ENCODE measurements at places on chromosomes 11 and 22. TPM values are rescaled to one million over a fixed set of nuclear protein-coding genes. Genes with fewer than 3 reads are reported as not detected.

The CEP126 gene
- total RNA-seq, result 0.34 TPM

The RPL27A gene
- total RNA-seq, result 438 TPM

The ABCG4 gene
- total RNA-seq, result 0.05 TPM

The OR52N4 gene
- not detected for total RNA-seq

The CHRNA10 gene
- total RNA-seq, result 0.93 TPM

The P2RY6 gene
- 0.05 TPM for total RNA-seq

The NRIP3 gene
- total RNA-seq, result 1.2 TPM
